B cell (primary cell): ENCODE measurements at places on chromosomes 11 and 22. TPM values are rescaled to one million over a fixed set of nuclear protein-coding genes. Genes with fewer than 3 reads are reported as not detected.
A peak's percentile ranks its signal among the peaks of the same experiment; 100 is the strongest.

DNA sequence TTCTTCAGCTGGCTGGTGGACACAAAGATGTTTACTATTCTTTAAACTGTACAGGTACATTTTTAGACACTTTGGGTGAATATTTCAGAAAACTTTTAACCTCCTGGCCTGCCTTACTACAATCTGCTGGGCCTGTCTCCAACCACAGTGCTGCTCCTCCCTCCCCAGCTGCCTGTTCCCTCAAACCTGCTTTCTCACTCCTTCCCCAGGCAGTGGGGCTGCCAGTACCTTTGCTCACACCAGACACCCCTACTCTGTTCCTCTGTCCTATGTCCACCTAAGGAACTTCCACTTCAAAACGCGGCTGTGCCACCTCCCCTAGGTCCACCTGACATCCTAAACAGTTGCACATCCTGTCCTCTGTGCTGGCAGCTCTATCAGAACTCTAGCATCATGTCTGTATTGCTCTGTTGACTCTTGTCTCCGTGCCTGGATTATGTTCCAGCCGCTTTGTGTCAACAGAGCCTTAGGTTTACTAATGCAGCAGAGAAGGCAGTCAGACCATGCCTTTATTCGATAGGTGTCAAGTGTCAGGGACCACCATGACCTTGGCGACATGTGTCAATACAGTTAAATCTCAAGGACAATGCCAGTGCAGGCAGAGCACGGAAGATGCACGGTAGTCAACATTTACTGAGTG is 13.4 kb downstream of the ZP1 start:
- no peak overlapping the region for H3K27ac ChIP-seq
- no peaks in the 10 kb centered on the region for H3K4me1 ChIP-seq
- H3K4me3 ChIP-seq, result no peak overlapping the region
- H3K36me3 ChIP-seq, result no peaks in the 10 kb centered on the region

DNA sequence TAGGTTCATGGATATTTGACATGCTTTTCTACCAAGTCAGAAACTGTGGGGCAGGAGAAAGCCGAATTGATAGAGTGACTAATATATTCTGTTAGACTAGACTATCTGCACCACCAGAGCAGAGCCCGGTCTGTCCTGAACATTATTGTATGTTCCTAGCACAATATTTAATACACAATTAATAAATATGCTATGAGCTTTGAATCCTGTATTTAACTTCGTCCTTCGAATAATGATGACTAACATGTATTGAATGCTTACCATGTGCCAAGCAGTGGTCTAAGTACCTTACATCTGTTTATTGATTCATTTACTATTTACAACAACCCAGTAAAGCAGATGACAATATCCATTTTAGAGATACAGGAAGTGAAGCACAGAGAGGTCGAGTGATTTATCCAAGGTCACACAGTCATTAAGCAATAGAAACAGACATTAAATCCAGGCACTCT is 44.8 kb upstream of the ANO3 start:
- H3K4me3 ChIP-seq, result no peak overlapping the region
- no peaks in the 10 kb centered on the region for H3K4me1 ChIP-seq
- H3K27ac ChIP-seq, result no peak overlapping the region

GRCh38 chr11:118911113-118911879 is 14.4 kb downstream of the BCL9L start:
- no peak overlapping the region for H3K27ac ChIP-seq
- DNase-seq, result no peak
- peaks cover 88% of the 10 kb centered on the region for H3K4me1 ChIP-seq
- no peaks in the 10 kb centered on the region for H3K27me3 ChIP-seq

GRCh38 chr22:41870786-41871185 is 37.9 kb downstream of the SREBF2 start:
- peaks cover 8% of the 10 kb centered on the region for H3K36me3 ChIP-seq
- H3K27ac ChIP-seq, result no peak overlapping the region
- H3K4me3 ChIP-seq, result no peak overlapping the region
- H3K4me1 ChIP-seq, result peaks cover 7% of the 10 kb centered on the region
- no peaks in the 10 kb centered on the region for H3K27me3 ChIP-seq
- DNase-seq, result no peak

SCO2 gene
- total RNA-seq, result 1.1 TPM in 2 replicates

GRCh38 chr11:66851698-66852465 is 5.0 kb upstream of the LRFN4 start:
- no peak for DNase-seq
- H3K27me3 ChIP-seq, result no peaks in the 10 kb centered on the region
- H3K4me3 ChIP-seq, result no peak overlapping the region

- H3K36me3 ChIP-seq, result peaks cover under 1% of the 10 kb centered on the region
Measured at GRCh38 chr11:57339328-57339727, 1.2 kb downstream of the P2RX3 start.

- H3K4me1 ChIP-seq, result peaks cover 78% of the 10 kb centered on the region
- no peaks in the 10 kb centered on the region for H3K36me3 ChIP-seq
- H3K27me3 ChIP-seq, result no peaks in the 10 kb centered on the region
- DNase-seq, result peak; percentile 68
- H3K27ac ChIP-seq, result no peak overlapping the region
- H3K4me3 ChIP-seq, result no peak overlapping the region
Measured at GRCh38 chr11:118872403-118872821, 11.3 kb upstream of the CXCR5 start.

- no peak overlapping the region for H3K27ac ChIP-seq
- no peaks in the 10 kb centered on the region for H3K4me1 ChIP-seq
- no peaks in the 10 kb centered on the region for H3K36me3 ChIP-seq
- H3K4me3 ChIP-seq, result no peak overlapping the region
- DNase-seq, result no peak
- no peaks in the 10 kb centered on the region for H3K27me3 ChIP-seq
Measured at GRCh38 chr11:3201112-3201581, 17.5 kb downstream of the MRGPRG start.
